Sigmoid colon (tissue), 7 donors: ENCODE measurements at places on chromosomes 4 and X. TPM values are rescaled to one million over a fixed set of nuclear protein-coding genes. Genes with fewer than 3 reads are reported as not detected.

Gene GNRHR
- not detected for total RNA-seq

- H3K4me1 ChIP-seq: peaks cover 3% of the 10 kb centered on the region
- no peak overlapping the region for H3K27ac ChIP-seq
- H3K27me3 ChIP-seq: no peaks in the 10 kb centered on the region
- DNase-seq: no peak
- no peaks in the 10 kb centered on the region for H3K36me3 ChIP-seq
- no peak overlapping the region for H3K4me3 ChIP-seq
Observed at GRCh38 chr4:100843910-100844309, 326.1 kb upstream of the EMCN start.

GRCh38 chrX:148363471-148364235 lies 136.8 kb upstream of the AFF2 start:
- H3K4me3 ChIP-seq: no peak overlapping the region
- no peaks in the 10 kb centered on the region for H3K36me3 ChIP-seq
- no peaks in the 10 kb centered on the region for H3K4me1 ChIP-seq

DNA sequence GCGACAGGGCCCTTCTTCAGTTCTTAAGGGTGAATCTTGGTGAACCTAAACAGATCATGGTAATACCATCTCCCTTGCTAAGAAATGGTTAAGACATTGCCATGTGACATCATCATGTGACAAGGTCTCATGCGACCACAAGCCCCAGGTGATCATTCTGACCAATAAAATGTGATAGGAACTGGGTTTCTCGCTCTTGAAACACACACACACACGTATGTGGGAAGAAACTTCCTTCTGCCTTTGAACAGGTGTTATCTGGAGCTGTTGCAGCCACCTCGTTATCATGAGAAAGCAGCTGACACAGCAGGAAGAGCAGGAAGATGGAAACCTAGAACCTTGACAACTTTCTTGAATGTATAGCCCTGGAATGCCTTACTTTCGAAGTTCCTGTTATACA lies 10.2 kb downstream of the SOD3 start:
- no peaks in the 10 kb centered on the region for H3K27me3 ChIP-seq
- H3K4me3 ChIP-seq: no peak overlapping the region
- no peaks in the 10 kb centered on the region for H3K36me3 ChIP-seq
- H3K4me1 ChIP-seq: peaks cover 40% of the 10 kb centered on the region

GRCh38 chr4:102574317-102574716 lies 73.2 kb downstream of the NFKB1 start:
- no peak for DNase-seq
- no peak overlapping the region for H3K27ac ChIP-seq
- H3K27me3 ChIP-seq: no peaks in the 10 kb centered on the region
- H3K4me1 ChIP-seq: no peaks in the 10 kb centered on the region
- H3K36me3 ChIP-seq: no peaks in the 10 kb centered on the region

DNA sequence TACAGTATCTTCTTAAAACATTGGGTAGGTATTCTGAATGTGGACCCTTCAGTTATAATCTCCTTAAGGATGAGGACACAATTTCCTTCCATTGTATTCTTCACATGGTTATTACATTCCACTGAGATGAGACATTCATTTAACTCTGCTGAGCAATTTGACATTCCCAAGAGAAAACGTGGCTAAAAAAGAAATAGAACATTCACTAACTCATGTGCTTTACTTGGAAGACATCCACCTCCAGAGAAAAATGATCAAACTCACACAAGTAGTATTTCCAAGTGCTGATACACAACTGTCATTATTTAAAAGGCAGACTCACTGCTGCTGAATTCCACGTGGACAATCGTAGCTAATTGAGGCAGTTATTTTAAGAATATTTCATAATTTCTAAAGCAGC lies 227.9 kb upstream of the ANKRD50 start:
- peak overlapping the region; percentile 36 for H3K27ac ChIP-seq
- H3K36me3 ChIP-seq: no peaks in the 10 kb centered on the region
- H3K27me3 ChIP-seq: no peaks in the 10 kb centered on the region
- no peaks in the 10 kb centered on the region for H3K4me1 ChIP-seq
- DNase-seq: no peak

Gene DMRTC1B
- 1.7 TPM for total RNA-seq

DNA sequence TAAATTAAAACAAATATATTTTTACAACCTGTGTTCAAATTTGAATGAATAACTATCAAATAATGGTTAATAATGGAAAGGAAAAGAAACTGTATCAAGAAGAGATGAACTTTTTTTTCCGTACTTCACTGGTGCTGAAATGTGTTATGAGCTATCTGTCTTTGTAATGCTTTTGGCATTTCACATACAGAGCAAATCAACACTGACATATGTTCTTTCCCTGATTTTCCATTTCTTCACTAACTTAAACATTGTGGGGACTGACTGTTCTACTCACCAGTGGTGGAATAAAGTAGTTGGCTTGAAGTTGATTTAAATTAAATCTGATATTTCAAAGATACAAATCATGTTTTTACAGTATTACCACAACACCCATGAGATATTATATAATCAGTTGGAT lies 304.0 kb upstream of the BMP3 start:
- no peaks in the 10 kb centered on the region for H3K36me3 ChIP-seq
- H3K27me3 ChIP-seq: no peaks in the 10 kb centered on the region
- no peak overlapping the region for H3K4me3 ChIP-seq
- no peaks in the 10 kb centered on the region for H3K4me1 ChIP-seq
- no peak overlapping the region for H3K27ac ChIP-seq
- DNase-seq: no peak

GRCh38 chr4:169256101-169256612 lies 14.6 kb downstream of the SH3RF1 start:
- no peaks in the 10 kb centered on the region for H3K27me3 ChIP-seq
- H3K4me3 ChIP-seq: no peak overlapping the region
- H3K4me1 ChIP-seq: no peaks in the 10 kb centered on the region
- no peak for DNase-seq
- H3K36me3 ChIP-seq: no peaks in the 10 kb centered on the region

DNA sequence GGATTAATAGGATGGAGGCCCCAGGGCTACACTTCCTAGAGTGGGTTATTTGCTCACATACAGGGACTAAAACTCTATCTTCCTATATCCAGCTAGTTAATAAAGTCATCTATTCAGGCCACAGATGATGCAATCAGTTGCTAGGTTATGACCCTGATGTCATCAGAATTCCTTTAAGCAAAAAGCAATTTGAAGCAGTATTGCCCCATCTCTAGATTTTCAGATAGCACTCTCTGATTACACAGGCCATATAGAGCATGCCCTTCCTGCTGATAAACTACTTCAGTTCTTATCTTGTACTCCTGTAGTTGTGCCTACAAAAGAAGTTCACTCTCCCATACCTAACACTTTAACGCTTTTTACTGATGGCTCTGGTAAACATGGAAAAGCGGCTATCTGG lies 84.8 kb downstream of the TMEM144 start:
- H3K27me3 ChIP-seq: no peaks in the 10 kb centered on the region
- no peak overlapping the region for H3K4me3 ChIP-seq
- no peak for DNase-seq
- H3K36me3 ChIP-seq: no peaks in the 10 kb centered on the region

Gene GUCY2F
- total RNA-seq: not detected

- no peaks in the 10 kb centered on the region for H3K36me3 ChIP-seq
- no peaks in the 10 kb centered on the region for H3K4me1 ChIP-seq
- H3K27ac ChIP-seq: no peak overlapping the region
- no peaks in the 10 kb centered on the region for H3K27me3 ChIP-seq
- DNase-seq: no peak
Observed at GRCh38 chr4:122341886-122342285, 36.9 kb upstream of the ADAD1 start.

GRCh38 chr4:99234331-99235010 lies 15.4 kb upstream of the ADH6 start:
- no peak overlapping the region for H3K27ac ChIP-seq
- no peak overlapping the region for H3K4me3 ChIP-seq
- no peaks in the 10 kb centered on the region for H3K27me3 ChIP-seq
- H3K36me3 ChIP-seq: no peaks in the 10 kb centered on the region
- no peak for DNase-seq

GRCh38 chr4:14807856-14808255 lies 194.4 kb upstream of the CPEB2 start:
- no peak for DNase-seq
- no peaks in the 10 kb centered on the region for H3K36me3 ChIP-seq

DNA sequence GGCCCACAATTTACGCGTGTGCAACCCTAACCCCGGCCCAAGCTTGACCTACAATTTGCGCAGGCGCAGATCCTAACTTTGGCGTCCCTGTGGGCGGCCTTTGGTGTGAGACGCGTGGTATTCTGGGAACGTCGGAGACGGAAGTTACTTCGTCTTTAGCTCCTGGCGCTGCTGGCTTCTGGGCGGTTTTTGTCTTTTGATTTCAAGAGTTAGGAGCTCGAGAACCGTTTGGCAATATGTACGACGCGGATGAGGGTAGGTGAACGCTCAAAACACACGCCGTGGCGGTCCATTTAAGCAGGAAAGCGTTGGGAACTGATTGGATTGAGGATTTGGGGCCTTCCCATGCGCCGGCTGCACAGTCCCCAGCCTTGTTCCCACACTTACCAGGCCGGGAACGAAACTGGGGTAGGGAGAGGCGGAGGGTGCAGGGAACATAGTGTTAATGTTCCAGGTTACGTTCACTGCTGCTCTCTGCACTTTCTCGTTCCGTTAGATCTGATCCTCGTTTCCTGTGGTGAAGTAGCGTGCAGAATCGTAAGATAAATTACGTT lies at the start of gene POLR2B:
Gene POLR2B (plus strand): TSS at position 147 of the 554 bp plus-strand sequence. CDS start 90 bp downstream, at position 237.
- no peaks in the 10 kb centered on the region for H3K27me3 ChIP-seq
- peak; percentile 97 for DNase-seq
- peak within 1 kb of the TSS; percentile 94 for H3K4me3 ChIP-seq

GRCh38 chrX:70439016-70439415 lies 5.6 kb upstream of the DLG3 start:
- H3K4me3 ChIP-seq: no peak overlapping the region
- H3K4me1 ChIP-seq: no peaks in the 10 kb centered on the region
- no peaks in the 10 kb centered on the region for H3K36me3 ChIP-seq
- no peak for DNase-seq

- H3K27ac ChIP-seq: no peak overlapping the region
- H3K27me3 ChIP-seq: peaks cover 23% of the 10 kb centered on the region
- H3K4me3 ChIP-seq: peak overlapping the region; percentile 35
- H3K4me1 ChIP-seq: peaks cover 13% of the 10 kb centered on the region
- no peaks in the 10 kb centered on the region for H3K36me3 ChIP-seq
Observed at GRCh38 chr4:186554539-186554913, 841 bp downstream of the MTNR1A start.

Gene ADGRA3
- 51.6 TPM for total RNA-seq

Gene SCML2
- 2.6 TPM for total RNA-seq

DNA sequence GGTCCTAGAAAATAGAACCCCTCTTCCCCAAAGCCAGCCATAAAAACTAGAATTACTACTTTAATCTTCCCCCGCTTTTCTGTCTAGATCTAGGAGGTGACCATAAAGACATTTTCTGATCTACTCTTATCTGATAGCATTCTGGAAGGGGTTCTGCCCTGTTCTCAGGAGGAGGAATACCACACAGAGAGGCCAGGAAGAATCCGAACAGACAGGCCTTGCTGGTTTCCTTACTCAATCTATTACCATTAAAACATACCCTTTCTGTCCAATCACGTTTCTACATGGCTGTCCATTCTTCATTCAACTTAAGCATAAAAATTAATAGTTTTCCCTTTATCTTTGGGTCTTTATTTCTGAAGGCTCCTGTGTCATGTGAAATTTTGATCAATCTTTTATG lies 198.7 kb downstream of the GPAT3 start:
- H3K4me3 ChIP-seq: no peak overlapping the region
- H3K4me1 ChIP-seq: no peaks in the 10 kb centered on the region
- H3K36me3 ChIP-seq: no peaks in the 10 kb centered on the region

GRCh38 chr4:24889991-24890390 lies 22.9 kb downstream of the CCDC149 start:
- peak; percentile 0 for DNase-seq
- no peak overlapping the region for H3K4me3 ChIP-seq
- H3K36me3 ChIP-seq: peaks cover 8% of the 10 kb centered on the region
- H3K4me1 ChIP-seq: peaks cover 6% of the 10 kb centered on the region
- H3K27me3 ChIP-seq: no peaks in the 10 kb centered on the region
- H3K27ac ChIP-seq: no peak overlapping the region

Gene DEFB131A
- total RNA-seq: not detected

GRCh38 chrX:118347131-118347530 lies 1.2 kb downstream of the WDR44 start:
- no peaks in the 10 kb centered on the region for H3K36me3 ChIP-seq
- H3K27ac ChIP-seq: peak overlapping the region; percentile 92
- H3K27me3 ChIP-seq: no peaks in the 10 kb centered on the region
- no peak for DNase-seq
- H3K4me3 ChIP-seq: peak overlapping the region; percentile 67
